ENCODE measurements at places on chromosomes 6 and 20.

- no peak for DNase-seq
These were observed 35.7 kb downstream of the COL11A2 start for GRCh38 chr6:33156561-33156960.

DNA sequence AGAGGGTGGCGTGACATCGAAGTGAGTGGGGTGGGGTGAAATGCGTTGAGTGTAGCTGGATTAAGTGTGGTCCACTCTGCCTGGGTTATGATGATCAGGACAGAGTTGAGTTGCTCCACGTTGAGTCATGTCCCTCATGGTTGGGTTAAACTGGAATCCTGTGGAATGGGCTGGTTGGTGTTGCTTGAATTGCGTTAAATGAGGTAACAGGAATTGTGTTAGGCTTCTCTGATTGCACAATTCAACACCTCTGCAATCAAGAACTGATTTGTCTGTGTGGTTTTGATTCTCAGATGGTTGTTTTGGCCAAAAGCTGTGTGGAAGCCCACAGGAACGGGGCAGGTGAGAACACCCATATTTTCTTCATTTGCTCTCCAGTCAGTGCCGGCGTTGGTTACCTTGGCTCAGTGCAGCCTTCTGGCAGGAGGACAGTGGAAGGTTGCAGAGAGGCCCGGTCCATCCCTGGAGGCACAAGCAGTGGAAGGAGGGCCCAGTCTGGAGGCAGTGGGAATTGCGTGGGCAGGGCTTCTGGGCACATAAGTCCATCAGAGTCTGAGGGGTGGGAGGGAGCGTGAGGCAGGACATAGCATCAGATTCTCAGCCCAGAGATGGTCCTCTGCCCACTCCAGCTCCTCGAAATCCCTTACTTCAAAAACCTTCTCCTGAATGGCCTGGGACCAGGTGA, 11.6 kb downstream of the NOTCH4 start:
- no peak for DNase-seq

DNA sequence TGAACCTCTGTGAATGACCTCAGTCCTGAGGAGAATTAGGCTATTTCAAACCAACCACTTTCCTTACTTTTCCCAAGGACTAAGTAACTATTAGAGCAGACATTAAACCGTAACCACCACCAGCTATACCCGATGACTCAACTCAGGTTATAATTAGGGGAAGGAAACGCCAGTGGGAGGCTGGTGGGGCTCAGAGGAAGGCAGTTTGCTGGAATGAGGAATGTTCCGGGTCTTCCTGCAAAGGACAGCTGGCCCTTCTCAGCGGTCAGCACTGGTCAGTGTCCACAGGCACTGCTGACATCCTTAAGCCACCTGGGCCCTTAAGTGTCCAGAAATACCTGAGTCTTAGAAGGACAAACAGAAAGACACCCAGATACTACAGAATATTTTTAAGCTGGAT, 515.2 kb downstream of the MAFB start:
- no peak for DNase-seq

- DNase-seq: peak; percentile 4
These were observed 194.2 kb downstream of the KHDC1L start for GRCh38 chr6:73030791-73031782.

DNA sequence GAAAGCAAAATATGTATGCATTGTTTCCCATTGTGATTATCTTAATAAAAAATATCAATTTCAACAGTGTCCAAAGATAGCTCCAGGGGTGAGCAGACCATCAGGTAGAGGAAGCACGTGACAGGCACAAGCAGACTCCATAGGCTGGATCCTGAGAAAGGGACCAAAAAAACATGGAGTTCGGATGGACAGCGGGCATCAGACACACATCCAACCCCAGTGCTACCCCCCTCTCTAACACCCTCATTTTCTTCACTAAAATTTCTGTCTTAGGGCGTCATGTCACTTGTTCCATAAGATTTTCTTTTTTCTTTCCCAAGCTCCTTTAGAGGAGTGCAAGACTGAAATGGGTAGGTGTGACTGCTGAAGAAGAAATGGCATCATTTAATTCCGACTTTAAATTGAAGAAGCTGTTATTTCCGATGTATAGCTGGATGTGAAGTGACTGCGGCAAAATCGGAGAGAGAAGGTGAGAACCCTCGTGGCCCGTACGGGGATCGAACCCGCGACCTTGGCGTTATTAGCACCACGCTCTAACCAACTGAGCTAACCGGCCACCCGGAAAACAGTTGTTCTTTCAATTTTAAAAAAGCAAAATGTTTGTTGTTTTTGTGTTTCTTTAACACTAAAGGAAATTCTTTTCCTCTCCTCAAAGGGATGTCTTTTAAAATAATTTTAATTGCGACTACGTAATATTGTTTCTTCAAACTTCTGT, 10.3 kb upstream of the PRSS16 start:
- DNase-seq: peak; percentile 82

GRCh38 chr6:148436466-148436865, 93.8 kb downstream of the SASH1 start:
- no peak for DNase-seq

- peak; percentile 80 for DNase-seq
These were observed at the start of gene IBTK for GRCh38 chr6:82247505-82248272. IBTK (minus strand) TSS chr6:82247744; CDS start chr6:82240486, 7,258 bp downstream.

- DNase-seq: no peak
These were observed 18.7 kb downstream of the SRXN1 start for GRCh38 chr20:634148-634925.

- DNase-seq: no peak
These were observed 1.9 kb downstream of the CDYL start for GRCh38 chr6:4778086-4778485.

- DNase-seq: no peak
These were observed 464.3 kb upstream of the BTBD3 start for GRCh38 chr20:11453430-11453829.

DNA sequence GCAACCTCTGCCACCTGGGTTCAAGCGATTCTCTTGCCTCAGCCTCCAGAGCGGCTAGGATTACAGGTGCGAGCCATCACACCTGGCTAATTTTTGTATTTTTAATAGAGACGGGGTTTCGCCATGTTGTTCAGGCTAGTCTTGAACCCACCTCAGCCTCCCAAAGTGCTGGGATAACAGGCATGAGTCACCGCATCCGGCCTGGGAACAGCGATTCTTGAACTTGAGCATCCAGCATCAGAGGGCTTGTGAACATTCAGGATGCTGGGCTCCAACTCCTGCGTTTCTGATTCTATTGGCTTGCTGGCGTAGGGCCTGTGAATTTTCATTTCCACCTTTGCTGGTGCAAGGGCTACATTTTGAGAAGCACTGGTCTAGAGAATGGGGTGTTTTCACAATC, 24.5 kb upstream of the PIM1 start:
- no peak for DNase-seq

DNA sequence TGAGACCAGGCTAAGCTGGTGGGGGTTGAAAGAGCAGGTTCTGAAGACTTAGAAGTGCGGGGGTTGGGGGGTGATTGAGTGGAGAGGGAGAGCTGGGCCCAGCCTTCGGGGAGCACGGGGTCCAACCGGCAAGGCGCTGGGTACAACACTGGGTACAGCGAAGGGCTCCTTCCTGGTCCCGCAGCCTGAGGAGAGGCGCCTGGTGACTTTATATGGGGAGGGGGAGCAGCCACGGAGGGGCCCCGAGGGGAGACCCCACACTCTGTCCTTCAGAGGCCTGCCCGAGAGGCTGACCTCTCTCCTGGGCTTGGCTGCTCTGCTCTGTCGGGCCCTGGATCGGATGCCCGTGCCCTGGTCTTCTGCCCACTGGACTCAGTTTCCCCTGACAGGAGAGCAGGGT, 10.4 kb upstream of the NTSR1 start:
- no peak for DNase-seq

GRCh38 chr6:130140084-130140483, 82.7 kb downstream of the SAMD3 start:
- DNase-seq: no peak

GRCh38 chr6:99611148-99611547, 4.5 kb downstream of the PRDM13 start:
- no peak for DNase-seq

DNA sequence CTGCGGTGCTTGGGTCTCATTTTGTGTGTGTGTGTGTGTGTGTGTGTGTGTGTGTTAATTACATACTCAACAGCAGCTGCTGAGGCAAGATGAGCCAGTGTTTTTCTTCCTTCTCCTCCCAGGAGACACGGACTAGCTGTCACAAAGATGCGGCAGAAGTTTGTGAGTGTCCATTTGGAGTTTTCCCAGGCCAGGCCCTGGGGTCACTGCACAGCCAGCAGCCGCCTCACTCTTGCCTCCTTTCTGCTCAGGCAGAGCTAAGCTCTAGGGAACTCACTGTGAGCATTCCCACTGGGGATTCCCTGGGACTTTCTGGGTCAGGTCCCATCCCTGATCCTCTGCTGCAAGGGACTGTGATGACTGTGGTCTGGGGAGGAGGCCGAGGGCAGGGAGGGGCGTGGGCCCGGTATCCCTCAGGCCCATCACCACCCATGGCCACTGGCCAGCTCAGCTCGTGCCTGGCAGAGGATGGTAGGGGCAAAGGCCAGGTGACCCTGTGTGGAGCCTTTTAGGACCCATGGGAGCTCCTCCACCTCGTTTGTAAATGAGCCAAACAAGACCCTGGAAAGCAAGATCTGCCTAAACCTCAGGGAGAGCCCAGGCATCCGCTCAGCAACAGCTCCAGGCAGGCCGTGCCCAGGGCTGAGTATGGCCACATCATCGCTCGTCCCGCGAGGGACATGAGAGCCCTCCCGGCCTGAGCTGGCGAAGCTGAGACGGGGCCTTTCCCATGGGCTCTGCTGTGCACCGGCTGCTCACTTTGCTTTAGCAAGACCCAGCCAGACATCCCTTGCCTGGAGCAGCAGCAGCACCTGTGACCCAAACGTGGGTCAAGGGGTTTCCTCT, 102.0 kb downstream of the PSMB1 start:
- DNase-seq: no peak

GRCh38 chr20:3658716-3659491, 4.3 kb downstream of the GFRA4 start:
- DNase-seq: peak; percentile 12

DNA sequence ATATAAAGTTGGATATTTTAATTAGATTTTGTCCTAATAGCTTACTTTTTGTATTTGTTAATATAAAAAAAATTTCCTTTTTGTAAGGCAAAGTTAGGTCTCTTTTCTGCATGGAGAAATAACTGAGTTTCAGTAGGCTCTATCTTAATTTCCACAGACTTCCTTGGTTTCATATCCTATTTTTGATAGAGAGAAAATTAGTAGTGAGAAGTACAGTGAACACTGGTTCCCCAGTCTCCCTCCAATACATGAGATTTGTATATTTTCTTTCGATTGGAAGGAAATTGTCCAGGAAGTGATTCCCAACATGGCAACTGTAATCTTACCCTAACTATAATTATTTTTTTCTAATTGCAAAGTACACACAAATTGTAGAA, 26.4 kb downstream of the TRIM27 start:
- no peak for DNase-seq

GRCh38 chr6:149137594-149137993, 179.9 kb upstream of the TAB2 start:
- no peak for DNase-seq

GRCh38 chr20:33730946-33731692, 677 bp upstream of the ZNF341 start:
- no peak for DNase-seq

DNA sequence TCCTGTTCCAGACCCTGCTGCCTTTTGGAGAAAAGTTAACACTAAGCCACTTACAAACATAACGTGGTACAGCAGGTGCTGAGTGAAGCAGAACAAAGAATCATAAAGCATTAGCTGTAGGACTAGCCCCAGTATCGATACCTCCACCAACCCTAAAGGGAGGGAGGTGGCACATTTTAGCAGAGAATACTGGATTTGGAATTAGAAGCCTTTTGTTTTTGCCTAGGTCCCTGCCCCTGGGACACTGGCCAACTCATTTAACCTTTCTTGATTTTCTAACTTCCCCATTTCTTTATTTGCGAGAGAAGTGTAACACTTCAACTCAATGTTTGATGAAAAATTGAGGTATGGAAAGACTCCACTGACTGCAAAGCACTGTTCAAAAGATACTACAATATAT, 93.5 kb downstream of the B3GAT2 start:
- no peak for DNase-seq

- no peak for DNase-seq
These were observed 75.4 kb downstream of the MAN1A1 start for GRCh38 chr6:119274197-119274595.

- no peak for DNase-seq
These were observed 231.0 kb upstream of the RAB32 start for GRCh38 chr6:146312608-146313007.

- no peak for DNase-seq
These were observed 27.3 kb upstream of the SERINC3 start for GRCh38 chr20:44549123-44549522.

GRCh38 chr6:130359736-130360135, 6.1 kb upstream of the TMEM200A start:
- no peak for DNase-seq

- DNase-seq: no peak
These were observed 285.6 kb upstream of the ID4 start for GRCh38 chr6:19551611-19552010.

DNA sequence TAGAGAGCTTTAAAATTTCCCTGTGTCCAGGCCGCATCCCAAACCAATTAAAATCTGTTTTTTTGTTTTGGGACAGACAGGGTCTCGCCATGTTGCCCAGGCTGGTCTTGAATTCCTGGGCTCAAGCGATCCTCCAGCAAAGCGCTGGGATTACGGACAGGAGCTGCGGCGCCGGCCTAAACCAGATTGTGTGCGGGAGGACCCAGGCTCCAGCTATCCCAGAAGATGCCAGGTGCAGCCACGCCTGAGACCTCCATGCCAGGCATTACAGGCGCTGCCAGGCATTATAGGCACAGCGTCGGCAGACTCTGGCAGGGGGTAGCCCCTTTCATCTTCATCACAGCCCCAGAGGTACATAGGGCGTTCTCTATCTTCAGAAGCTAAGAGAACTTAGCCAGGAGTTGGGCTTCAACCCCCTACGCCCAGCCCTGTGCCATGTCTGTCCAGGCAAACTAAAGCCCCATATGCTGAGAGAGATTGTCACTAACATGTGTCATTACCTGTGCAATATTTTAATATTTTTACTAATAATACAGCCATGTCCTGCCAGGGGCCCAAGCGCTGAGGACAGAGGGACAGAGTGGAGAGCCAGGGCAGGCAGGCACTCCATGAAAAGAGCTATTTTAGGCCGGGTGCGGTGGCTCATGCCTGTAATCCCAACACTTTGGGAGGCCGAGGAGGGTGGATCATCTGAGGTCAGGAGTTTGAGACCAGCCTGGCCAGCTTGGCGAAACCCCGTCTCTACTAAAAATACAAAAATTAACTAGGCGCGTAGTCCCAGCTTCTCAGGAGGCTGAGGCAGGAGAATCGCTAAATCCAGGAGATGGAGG, 9.8 kb upstream of the GRM4 start:
- DNase-seq: no peak

DNA sequence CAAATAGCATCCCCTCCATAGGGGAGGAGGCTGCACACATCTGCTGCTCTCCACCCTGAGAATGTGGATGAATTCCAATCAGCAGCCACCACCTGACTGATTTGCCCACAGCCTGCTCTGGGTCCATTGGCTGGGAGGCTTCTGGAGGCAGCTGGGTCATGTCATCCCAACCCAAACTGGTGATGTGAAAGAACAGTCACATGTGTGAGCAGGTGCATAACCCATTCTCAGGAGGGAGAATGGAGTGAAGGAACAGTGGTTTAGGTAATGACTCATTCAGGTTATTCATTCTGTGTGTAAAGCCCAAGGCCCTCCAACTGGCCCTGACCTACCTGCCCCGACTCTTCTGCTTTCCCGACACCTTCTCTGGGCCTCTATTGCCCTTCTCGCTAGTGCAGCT, 90.9 kb upstream of the GCM1 start:
- no peak for DNase-seq

- DNase-seq: no peak
These were observed 2.1 kb downstream of the SOBP start for GRCh38 chr6:107491760-107492660.
